Left kidney (tissue), 8 donors: ENCODE measurements at places on chromosomes 16 and 17. TPM values are rescaled to one million over a fixed set of nuclear protein-coding genes. Genes with fewer than 3 reads are reported as not detected.
A peak's percentile ranks its signal among the peaks of the same experiment; 100 is the strongest.

Gene TM4SF5
- polyA plus RNA-seq: 1.1 TPM

GRCh38 chr17:58270476-58271215, 10.1 kb downstream of the MPO start:
- no peak for DNase-seq

DNA sequence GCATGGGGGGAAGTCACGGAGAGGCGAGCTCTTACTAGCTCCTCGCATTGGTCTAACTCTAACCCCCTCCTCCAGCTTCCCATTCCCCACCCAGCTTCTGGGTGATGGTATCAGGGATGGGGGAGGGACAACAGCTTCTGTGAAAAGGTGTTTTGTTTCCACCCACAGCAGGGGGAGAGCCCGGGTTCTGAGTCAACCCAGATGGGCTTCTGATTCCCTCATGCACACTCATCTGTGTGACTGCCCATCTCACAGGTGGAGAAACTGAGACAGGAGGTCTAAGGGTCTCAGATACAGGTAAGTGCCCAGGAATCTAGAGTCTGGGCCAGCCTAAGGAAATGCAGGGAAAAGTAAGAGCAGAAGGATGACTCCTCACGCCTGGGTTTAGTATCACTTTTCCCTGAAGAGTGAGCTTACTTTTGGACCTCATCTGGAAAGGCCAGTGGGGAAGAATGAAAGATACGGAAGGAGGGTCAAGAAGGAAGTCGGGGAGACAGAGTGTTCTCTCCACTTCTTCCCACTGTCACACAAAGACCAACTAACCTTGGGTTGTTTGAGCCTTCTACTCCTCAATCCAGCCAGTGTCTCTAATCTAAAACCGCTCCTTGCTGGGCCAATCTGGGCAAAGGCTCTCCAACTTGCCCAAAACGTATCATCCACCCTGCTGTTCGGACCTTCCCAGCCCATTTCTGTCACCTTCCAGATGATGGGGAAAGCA, 3.1 kb upstream of the TLCD2 start:
- no peak for DNase-seq

Gene ABCC11
- 0.20 TPM for polyA plus RNA-seq

DNA sequence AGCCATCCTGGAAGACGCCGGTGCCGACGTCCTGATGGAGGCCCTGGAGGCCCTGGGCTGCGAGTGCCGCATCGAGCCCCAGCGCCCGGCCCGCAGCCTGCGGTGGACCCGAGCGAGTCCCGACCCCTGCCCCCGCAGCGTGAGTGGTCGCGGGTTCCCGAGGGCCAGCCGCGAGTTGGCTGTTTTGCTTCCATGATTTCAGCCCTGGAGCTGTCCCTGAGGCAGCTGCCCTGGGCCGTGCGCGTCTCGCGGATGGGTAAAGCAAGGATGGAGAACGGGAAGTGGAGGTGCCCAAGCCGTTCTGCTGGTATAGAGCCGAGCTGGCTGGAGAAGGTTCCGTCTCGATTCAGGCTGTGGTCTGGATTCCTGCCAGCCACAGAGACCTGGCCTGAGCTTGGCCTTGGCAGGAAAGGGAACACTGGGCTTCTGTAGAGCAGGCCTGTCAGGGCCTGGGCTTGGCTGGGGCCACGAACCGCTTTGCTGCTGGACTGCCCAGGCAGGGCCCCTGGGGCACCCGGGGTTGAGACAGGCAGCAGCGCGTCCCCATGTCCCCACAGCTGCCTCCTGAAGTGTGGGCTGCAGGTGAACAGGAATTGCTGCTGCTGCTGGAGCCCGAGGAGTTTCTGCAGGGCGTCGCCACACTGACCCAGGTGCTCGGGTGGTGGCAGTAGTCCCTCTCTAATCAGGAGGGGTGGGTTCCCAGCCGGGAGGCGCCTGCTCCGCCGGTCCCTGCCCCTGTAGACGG, 941 bp upstream of the MRPS34 start:
- DNase-seq: no peak

Gene ADGRG1
- polyA plus RNA-seq: 74.1 TPM

Gene HEXD
- 29.3 TPM for polyA plus RNA-seq

DNA sequence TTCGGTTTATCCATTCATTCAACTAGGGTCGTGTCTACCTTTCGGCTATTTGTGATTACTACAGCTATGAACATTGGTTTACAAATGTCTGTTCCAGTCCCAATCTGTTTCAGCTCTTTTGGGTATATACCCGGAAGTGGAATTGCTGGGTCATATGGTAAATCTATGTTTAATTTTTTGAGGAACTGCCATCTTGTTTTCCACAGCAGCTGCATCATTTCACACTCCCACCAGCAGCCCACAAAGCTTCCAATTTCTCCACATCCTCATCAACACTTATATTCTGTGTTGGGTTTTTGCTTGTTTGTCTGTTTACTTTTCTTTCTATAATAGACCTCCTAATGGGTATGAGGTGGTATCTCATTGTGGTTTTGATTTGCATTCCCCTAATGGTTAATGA, 48.7 kb upstream of the GINS3 start:
- no peak for DNase-seq

Gene NHERF2
- 82.9 TPM for polyA plus RNA-seq

Gene DOC2B
- 60.2 TPM for polyA plus RNA-seq

Gene ADAD2
- not detected for polyA plus RNA-seq

Gene ANKRD40CL
- polyA plus RNA-seq: 0.48 TPM

- DNase-seq: no peak
Measured at GRCh38 chr16:49462989-49463371, 89.4 kb downstream of the C16orf78 start.

GRCh38 chr17:60332574-60332973, 59.4 kb downstream of the USP32 start:
- DNase-seq: no peak

DNA sequence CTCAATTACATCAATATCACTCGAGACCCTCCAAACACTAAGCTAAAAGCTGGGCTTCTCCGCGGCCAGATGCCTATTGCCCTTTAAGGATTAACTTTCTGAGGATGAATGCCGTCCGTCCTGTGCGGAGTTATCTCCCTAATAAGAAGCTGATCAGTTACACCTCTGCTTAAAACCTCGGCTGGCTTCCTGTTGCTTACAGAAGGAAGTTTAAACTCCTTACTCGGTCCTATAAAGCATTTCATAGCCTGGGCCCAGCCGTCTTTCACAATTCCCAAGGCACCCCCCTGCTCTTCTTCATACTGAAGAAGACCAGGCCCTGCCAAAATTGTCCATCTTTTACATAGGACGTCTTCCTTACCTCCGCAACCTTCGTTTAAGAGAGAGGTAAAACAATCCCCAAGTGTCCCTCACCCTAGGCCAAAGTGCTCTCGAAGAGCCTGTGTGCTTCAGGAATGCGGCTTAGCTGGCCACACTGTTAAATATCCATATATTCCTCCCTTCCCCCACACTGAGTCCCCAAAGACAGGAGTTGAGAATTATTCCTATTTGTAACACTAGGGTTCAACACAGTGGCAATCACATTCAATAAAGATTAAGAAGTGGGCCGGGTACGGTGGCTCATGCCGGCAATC, 112.6 kb upstream of the IRX5 start:
- no peak for DNase-seq

- no peak for DNase-seq
Measured at GRCh38 chr16:53769787-53770186, 65.8 kb downstream of the FTO start.

Gene ATP5PD
- polyA plus RNA-seq: 325 TPM

Gene FBXW10
- polyA plus RNA-seq: 1.0 TPM

DNA sequence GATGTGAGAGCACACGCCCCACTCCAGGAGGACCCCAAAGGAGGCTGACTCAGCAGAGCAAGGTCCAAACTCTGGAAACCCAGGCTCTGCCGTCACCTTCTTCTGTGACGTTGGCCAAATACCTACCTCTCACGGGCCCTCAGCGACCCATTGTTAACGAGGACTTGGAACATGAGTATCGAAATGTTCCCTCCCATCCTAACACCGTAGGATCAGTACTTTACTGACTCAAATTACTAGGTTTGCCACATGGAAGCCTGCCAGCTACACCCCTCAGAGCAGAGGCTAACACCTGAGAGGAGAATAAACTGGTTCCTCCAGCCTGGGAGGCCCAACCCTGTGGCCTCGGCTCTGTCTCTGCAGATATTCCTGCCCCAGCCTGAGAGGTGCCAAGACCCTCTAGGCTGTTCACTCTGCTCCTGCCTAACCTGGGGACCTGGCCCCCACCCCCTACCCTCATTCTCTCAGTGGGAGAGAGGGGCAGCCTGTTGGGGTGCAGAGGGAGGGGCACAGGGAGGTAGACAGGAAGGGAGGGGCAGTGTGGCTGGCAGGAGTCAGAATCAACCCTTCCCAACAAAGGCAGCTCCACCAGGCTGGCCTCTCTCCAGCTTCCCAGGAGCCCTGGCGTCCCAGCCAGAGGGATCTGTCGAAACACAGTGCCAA, 4.4 kb downstream of the PITPNM3 start:
- DNase-seq: no peak

Gene SOCS1
- 4.0 TPM for polyA plus RNA-seq

- DNase-seq: peak; percentile 73
Measured at GRCh38 chr17:40026816-40027613, 11.8 kb downstream of the CSF3 start.

DNA sequence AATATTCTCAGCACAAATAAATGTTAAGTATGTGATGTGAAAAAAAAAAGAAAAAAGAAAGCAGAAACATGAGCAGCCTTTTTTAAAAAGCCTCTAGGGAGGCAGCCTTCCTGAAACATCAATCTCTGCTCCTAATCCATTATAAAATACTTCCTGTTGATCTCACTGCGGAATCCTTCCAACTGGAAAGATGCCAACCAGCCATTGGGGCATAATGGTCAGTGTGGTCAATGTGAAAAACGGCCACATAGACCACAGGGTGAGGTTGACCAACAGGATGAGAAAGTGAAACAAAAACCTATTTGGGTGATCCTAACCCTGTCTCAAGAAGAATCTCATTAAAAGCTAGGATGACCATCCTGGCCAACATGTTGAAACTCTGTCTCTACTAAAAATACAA, 26.1 kb upstream of the ABCA8 start:
- DNase-seq: peak; percentile 66

GRCh38 chr16:19766988-19767387, 48.9 kb downstream of the IQCK start:
- no peak for DNase-seq

- no peak for DNase-seq
Measured at GRCh38 chr16:65867276-65867960, 499.1 kb upstream of the CDH5 start.

DNA sequence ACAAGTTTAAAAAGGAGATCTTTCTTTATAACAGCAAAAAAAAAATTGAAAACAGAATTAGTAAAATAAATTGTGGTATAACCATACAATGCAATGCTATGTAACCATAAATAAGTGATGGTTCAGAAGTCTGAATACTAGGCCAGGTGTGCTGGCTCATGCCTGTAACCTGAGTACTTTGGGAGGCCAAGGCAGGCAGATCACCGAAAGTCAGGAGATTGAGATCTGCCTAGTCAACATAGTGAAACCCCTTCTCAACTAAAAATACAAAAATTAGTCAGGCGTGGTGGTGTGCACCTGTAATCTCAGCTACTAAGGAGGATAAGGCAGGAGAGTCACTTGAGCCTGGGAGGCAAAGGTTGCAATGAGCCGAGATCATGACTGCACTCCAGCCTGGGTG, 34.6 kb downstream of the CCT6B start:
- DNase-seq: no peak

DNA sequence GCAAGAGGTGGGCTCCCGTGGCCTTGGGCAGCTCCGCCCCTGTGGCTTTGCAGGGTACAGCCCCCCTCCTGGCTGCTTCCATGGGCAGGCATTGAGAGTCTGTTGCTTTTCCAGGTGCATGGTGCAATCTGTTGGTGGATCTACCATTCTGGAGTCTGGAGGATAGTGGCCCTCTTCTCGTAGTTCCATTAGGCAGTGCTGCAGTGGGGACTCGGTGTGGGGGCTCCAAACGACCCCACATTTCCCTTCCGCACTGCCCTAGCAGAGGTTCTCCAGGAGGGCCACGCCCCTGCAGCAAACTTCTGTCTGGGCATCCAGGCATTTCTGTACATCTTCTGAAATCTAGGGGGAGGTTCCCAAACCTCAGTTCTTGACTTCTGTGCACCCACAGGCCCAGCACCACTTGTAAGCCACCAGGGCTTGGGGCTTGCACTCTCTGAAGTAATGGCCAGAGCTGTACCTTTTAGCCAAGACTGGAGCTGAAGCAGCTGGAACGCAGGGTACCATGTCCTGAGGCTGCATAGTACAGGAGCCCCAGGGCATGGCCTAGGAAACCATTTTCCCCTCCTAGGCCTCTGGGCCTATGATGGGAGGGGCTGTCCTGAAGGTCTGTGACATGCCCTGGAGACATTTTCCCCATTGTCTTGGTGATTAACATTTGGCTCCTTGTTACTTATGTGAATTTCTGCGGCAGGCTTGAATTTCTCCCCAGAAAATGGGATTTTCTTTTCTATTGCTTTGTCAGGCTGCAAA, 6.0 kb downstream of the PRKAR1A start:
- no peak for DNase-seq

Gene IRX6
- polyA plus RNA-seq: 5.5 TPM

DNA sequence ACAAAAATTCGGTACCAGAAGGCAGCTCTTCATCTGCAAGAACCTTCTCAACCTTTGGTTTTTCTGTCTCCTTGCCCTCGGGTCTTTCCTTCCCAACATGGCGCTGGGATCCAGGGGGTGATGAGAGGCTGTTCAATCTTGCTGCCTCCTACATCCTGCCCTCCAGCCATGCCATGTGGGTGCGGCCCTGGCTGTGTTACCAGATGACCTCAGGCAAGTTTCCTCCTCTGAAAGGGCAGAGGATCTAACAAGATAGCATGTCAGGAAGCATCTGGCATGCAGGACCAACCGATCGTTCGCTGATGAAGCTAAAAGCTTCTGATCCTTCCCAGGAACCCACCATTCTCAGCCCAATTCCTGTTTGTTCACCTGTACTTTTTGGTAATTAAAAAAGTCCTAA, 36.8 kb upstream of the BCAR1 start:
- DNase-seq: no peak

GRCh38 chr16:46859719-46860152, 24.4 kb upstream of the GPT2 start:
- no peak for DNase-seq

GRCh38 chr16:65406116-65406515, 284.3 kb upstream of the CDH11 start:
- DNase-seq: no peak

DNA sequence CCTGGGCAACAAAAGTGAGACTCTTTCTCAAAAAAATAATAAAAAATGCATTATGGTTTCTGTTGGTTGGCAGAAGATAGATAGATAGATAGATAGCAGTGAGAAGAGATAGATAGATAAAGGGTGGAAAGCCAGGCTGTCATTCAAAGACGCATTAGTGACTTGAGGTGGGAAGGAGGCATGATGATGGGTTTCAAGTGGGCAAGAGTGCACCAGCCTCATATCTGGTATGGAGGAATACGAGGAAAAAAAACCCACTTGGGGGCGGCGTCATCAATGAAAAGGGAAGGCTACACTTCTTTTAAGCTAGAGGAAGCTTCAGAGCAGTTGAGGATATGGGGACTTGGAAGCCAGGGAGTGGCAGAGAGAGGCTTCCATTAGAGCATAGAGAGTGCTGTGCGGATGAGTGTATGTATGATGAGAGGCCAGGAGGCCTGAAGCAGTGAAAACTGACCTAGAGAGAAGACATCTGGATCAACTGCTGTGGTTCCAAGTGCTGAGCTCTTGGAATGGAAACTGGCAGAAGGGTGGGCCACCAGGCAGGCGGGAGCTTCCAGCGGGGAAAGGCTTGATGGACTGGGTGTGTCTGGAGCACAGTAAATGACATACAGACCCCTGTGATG, 31.8 kb downstream of the CEP95 start:
- no peak for DNase-seq

- no peak for DNase-seq
Measured at GRCh38 chr16:86810062-86810461, 231.7 kb downstream of the FOXL1 start.
